ENCODE measurements at places on chromosomes 11 and 22.

DNA sequence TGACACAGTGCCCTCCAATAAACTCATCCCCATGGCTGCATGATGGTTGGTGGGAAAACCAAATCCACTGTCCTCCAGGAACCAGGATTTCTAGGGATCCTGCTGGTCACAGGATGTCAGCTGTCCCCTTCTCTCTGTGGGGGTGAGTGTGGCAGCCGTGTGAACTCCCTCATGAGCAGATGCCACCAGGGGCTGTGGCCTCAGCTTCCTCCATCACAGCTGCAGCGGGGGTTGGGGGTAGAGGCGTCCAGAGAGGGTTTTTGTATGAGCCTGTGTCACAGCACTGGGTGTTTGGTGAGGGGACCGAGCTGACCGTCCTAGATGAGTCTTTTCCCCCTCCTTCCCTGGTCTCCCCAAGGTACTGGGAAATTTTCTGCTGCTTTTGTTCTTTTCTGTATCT lies 26.4 kb downstream of the IGLL5 start:
- no peak overlapping the region for H3K27ac ChIP-seq
- no peaks in the 10 kb centered on the region for H3K4me1 ChIP-seq
- no peaks in the 10 kb centered on the region for H3K36me3 ChIP-seq
- no peak for DNase-seq

- DNase-seq: no peak
- peaks cover 1% of the 10 kb centered on the region for H3K4me1 ChIP-seq
- H3K4me3 ChIP-seq: no peak overlapping the region
- no peaks in the 10 kb centered on the region for H3K36me3 ChIP-seq
- no peaks in the 10 kb centered on the region for H3K27me3 ChIP-seq
Measured at GRCh38 chr22:29383740-29384139, 4.6 kb downstream of the AP1B1 start.

- no peak for DNase-seq
- peaks cover 7% of the 10 kb centered on the region for H3K36me3 ChIP-seq
- H3K4me1 ChIP-seq: peaks cover 18% of the 10 kb centered on the region
- no peaks in the 10 kb centered on the region for H3K27me3 ChIP-seq
- peak overlapping the region; percentile 7 for H3K27ac ChIP-seq
Measured at GRCh38 chr22:40224702-40225101, 47.0 kb downstream of the TNRC6B start.

DNA sequence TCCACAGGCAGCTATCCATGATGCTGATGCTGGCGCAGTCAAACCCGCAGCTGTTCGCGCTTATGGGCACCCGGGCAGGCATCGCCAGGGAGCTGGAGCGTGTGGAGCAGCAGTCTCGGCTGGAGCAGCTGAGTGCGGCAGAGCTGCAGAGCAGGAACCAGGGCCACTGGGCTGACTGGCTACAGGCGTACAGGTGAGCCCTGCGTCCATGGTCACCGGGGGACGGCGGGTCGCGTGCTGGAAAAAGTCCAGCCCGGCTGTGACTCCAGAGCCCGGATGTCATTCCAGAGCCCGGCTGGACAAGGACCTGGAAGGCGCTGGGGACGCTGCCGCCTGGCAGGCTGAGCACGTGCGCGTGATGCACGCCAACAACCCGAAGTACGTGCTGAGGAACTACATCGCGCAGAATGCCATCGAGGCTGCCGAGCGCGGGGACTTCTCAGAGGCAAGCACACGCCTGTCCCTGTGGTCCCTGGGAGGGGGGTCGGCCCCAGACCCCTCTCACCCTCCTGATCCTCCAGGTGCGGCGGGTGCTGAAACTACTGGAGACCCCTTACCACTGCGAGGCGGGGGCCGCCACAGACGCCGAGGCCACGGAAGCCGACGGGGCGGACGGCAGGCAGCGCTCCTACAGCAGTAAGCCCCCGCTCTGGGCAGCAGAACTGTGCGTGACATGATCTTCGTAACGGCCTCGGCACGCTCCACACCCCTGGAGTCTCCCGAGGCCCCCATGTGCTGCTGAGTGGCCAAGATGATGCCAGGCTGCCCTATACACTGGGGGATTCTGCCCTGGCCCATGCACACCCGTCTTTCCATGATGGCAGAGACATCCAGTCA lies 16.1 kb downstream of the SELENOO start:
- H3K27me3 ChIP-seq: no peaks in the 10 kb centered on the region
- no peak for DNase-seq
- peaks cover 78% of the 10 kb centered on the region for H3K36me3 ChIP-seq
- no peak overlapping the region for H3K4me3 ChIP-seq

- H3K36me3 ChIP-seq: no peaks in the 10 kb centered on the region
- no peak overlapping the region for H3K4me3 ChIP-seq
- H3K27me3 ChIP-seq: no peaks in the 10 kb centered on the region
- DNase-seq: no peak
Measured at GRCh38 chr22:25008666-25009065, 56.1 kb downstream of the KIAA1671 start.

- H3K27ac ChIP-seq: no peak overlapping the region
- H3K27me3 ChIP-seq: no peaks in the 10 kb centered on the region
- DNase-seq: no peak
- no peak overlapping the region for H3K4me3 ChIP-seq
- no peaks in the 10 kb centered on the region for H3K4me1 ChIP-seq
Measured at GRCh38 chr11:109697140-109697843, 275.3 kb downstream of the C11orf87 start.

- H3K4me3 ChIP-seq: no peak overlapping the region
- H3K4me1 ChIP-seq: peaks cover 13% of the 10 kb centered on the region
- no peak overlapping the region for H3K27ac ChIP-seq
- no peaks in the 10 kb centered on the region for H3K36me3 ChIP-seq
- H3K27me3 ChIP-seq: no peaks in the 10 kb centered on the region
- DNase-seq: no peak
Measured at GRCh38 chr11:7575841-7576725, 62.3 kb downstream of the PPFIBP2 start.

DNA sequence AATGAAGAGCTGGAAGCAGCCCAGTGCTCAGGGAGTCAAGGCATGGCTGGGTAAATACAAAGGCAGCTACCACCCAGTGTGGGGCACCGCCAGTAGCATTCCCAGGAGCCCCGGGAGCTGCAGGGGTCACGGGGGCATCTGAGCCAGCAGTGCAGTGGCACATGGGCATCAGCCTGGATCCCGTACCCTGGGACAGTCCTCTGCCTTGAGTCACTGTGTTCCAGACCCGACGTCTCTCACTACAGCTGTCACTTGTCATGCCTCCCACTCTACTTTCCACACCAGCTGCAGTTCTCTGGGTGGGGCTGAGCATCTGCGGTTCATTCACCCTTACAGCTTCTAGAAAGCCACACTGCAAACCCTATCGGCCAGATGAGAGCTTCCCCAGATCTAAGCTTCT lies 29.6 kb downstream of the DHCR7 start:
- H3K27me3 ChIP-seq: no peaks in the 10 kb centered on the region
- H3K4me3 ChIP-seq: no peak overlapping the region
- H3K36me3 ChIP-seq: no peaks in the 10 kb centered on the region
- H3K27ac ChIP-seq: no peak overlapping the region
- DNase-seq: no peak

GRCh38 chr22:23780146-23780748 lies 6.5 kb upstream of the SMARCB1 start:
- no peaks in the 10 kb centered on the region for H3K4me1 ChIP-seq
- no peaks in the 10 kb centered on the region for H3K27me3 ChIP-seq
- DNase-seq: no peak

DNA sequence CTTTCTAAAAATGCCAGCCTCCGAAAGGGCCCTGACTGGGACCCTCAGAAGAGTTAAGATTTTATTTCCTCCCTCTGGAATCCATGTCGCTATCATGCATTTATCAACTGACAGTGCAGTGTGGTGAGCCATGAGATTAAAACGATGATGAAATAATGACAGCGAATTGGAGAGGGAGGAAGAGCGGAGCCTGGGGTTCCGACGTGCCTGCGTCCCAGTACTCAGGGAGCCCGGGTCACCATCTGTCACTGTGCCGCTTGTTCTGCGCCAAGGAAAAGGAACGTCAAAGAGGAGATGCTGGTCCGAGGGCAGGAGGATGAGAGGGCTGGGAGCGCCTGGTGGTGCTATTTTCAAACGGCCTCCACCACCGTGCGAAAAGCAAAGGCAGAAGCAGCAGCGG lies 46.2 kb downstream of the MACROD1 start:
- H3K4me3 ChIP-seq: no peak overlapping the region
- H3K27me3 ChIP-seq: no peaks in the 10 kb centered on the region
- DNase-seq: no peak
- no peaks in the 10 kb centered on the region for H3K4me1 ChIP-seq

DNA sequence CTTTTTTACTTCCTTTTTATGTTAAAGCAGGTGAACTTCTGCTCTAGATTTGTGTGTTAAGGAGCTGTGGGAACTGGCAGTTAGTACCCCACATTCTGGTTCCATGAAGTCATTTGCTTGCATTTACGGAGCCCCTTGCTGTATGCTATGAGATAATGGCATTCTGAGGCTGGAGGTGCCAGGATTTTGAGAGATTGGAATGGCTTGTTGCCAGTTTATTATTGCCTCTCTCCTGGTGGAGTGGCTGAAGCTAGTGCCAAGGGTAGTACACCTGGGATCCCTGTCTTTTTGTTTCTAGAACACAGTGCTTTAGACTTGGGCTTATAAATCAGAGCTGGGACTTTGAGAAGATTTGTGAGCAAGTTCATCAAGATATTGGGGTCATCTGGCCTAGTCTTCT lies 73.8 kb downstream of the STIM1 start:
- H3K4me1 ChIP-seq: peaks cover 3% of the 10 kb centered on the region
- no peak overlapping the region for H3K4me3 ChIP-seq
- H3K27me3 ChIP-seq: no peaks in the 10 kb centered on the region
- no peak overlapping the region for H3K27ac ChIP-seq

GRCh38 chr11:2800655-2801531 lies 84.7 kb downstream of the CDKN1C start:
- no peak overlapping the region for H3K4me3 ChIP-seq
- no peak overlapping the region for H3K27ac ChIP-seq
- no peaks in the 10 kb centered on the region for H3K27me3 ChIP-seq
- H3K4me1 ChIP-seq: no peaks in the 10 kb centered on the region

GRCh38 chr22:22071455-22071854 lies 88.9 kb upstream of the TOP3B start:
- H3K4me3 ChIP-seq: no peak overlapping the region
- DNase-seq: no peak
- H3K4me1 ChIP-seq: no peaks in the 10 kb centered on the region
- no peaks in the 10 kb centered on the region for H3K36me3 ChIP-seq
- peaks cover 2% of the 10 kb centered on the region for H3K27me3 ChIP-seq

GRCh38 chr11:65882120-65883057 lies 2.8 kb downstream of the CTSW start:
- H3K36me3 ChIP-seq: peaks cover 27% of the 10 kb centered on the region
- H3K4me3 ChIP-seq: no peak overlapping the region
- no peak overlapping the region for H3K27ac ChIP-seq
- H3K4me1 ChIP-seq: peaks cover 31% of the 10 kb centered on the region
- no peak for DNase-seq
